ENCODE measurements at places on chromosomes 4 and X.
A peak's percentile ranks its signal among the peaks of the same experiment; 100 is the strongest.

DNA sequence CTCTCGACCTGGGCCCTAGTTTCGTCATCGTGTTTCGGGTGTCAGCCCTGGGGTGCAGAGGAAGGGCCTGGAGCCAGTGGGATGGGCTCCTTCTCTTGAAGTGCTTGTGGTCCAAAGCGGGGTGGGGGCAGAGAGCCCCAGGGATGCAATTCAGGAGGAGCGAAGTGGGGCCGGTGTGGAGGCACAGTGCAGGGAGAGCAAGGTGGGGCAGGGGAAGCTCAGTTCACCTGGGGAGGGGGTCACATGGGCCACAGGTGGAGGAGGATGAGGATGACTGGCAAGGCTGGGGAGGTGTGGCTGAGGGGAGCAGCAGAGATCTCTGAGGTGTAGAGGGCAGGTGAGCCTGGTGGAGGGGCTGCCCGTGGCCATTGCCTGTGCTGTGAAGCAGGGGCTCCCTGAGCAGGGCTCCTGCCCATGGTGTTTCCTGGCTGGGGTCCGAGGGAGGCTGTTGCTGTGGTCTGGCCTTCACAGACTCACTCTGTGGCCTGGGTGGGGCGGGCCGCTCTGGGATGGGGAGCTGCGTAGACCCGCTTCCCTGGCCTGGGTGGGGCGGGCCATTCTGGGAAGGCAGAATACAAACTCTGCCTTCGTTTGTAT lies 6.9 kb downstream of the SORCS2 start:
- no peak for DNase-seq

GRCh38 chr4:159899596-159899995 lies 796.7 kb downstream of the RAPGEF2 start:
- DNase-seq: no peak

- DNase-seq: no peak
Observed at GRCh38 chrX:69319376-69319775, 154.1 kb upstream of the PJA1 start.

- DNase-seq: peak; percentile 75
Observed at GRCh38 chrX:130060122-130061069, 49.9 kb downstream of the ELF4 start.

DNA sequence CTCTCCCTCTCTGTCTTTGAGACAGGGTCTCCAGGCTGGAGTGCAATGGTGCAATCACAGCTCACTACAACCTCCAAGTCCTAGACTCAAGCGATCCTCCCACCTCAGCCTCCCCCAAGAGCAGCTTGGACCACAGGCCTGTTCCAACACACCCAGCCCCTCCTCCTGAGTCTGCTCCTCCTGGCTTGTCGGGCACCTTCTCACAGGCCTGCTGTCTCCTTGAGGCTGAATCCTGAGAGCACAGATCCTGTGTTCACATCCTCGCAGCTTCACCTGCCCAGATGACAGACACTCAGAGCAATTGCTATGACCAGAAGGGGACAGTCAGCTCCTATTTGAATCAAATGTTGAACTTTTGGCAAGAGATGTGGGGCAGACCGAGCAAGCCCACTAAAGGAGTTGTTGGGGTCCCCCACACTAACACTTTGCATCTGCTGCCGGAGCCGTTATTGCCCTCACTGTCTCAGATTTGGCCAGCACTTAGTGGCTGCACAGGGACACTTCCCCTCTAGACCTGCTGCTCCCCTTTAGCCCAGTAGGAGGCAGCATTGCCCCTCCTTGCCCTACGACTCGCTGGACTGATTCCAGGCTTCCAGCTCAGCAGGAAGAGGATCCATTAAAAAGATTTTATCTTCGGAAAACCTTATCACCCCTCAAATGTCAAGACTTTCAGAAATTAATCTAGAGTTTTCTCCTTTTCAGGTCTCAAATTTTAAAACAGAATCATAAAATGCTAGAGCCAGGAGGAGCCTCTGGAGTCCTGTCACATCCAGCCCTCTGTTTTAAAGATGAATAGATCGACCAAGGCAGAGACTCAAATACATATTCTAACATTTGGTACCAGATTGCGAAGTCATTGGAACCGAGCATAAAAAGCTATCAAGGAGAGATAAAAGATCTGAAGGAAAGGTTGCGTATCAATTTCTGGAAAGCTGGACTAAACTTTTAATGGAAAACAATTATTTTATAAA lies 113.7 kb downstream of the USP46 start:
- peak; percentile 39 for DNase-seq

DNA sequence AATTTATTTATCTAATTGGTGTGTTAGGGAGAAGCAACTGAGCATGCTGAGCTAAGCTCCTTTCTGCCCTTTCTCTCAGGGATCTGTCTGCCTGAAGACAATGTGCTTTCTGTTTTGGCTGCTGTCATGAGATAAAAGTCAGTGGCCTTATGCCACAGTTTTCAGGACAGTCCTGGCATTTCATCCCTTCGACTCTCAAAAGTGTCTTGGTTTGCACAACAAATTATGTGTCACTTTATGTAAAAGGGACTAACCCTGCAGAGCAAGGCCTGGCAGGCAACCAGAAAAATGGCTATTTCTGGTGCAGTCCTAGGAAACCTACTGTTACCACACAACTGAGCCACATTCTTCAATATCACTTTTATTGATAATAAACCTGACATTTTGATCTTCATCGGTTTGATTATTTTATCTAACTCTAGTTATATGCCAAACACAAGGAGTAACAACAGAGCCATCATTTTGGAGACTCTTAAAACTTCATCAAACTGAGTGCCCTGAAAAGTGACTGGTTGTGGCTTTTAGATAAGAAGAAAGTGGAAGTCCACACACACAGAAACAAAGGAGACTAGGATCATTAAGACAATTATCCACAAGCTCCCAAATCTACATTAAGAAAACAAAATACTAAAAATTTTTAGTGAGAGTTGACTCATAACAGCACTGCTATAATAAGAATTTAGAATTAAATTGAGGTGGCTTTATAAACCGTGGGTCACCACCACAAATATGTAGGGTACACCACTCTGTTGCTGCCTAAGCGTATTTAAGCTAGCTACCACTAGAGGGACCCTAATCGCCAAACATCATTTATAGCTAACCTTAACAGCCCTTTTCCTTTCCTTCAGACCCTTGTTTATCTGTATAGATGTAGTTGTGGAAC lies 95.9 kb upstream of the PTPN13 start:
- DNase-seq: no peak

GRCh38 chr4:2927016-2927695 lies 36.0 kb downstream of the NOP14 start:
- no peak for DNase-seq

- DNase-seq: no peak
Observed at GRCh38 chr4:90030953-90031352, 96.2 kb upstream of the CCSER1 start.

GRCh38 chr4:129422277-129422676 lies 326.3 kb downstream of the C4orf33 start:
- DNase-seq: no peak

- DNase-seq: no peak
Observed at GRCh38 chrX:65862638-65863037, 177.2 kb downstream of the VSIG4 start.

- no peak for DNase-seq
Observed at GRCh38 chr4:119321921-119322687, at the start of gene FABP2. FABP2 (minus strand) TSS chr4:119322138; CDS start chr4:119322102, 36 bp downstream.

GRCh38 chr4:55249476-55249875 lies 96.6 kb upstream of the SRD5A3 start:
- no peak for DNase-seq

GRCh38 chr4:24515698-24516097 lies 68.7 kb downstream of the DHX15 start:
- DNase-seq: no peak

DNA sequence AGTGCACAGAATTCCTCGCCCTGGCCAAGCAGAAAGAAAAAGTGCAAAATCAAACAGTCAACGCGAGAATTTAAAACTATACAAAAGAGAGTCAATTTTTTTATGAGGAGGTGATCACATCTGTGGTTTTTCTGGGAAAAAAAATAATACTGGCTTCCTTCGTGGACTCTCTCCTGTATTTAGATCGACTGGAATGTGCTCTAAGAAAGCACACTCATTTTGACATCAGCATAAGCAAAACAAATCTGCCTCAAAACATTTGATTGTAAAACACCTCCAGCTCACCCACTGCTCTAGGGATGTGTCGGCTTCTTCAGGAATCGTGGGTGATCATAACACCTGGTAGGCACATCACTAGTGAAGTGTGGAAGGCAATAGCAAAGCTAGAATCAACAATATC lies 417.4 kb upstream of the FAT1 start:
- no peak for DNase-seq

DNA sequence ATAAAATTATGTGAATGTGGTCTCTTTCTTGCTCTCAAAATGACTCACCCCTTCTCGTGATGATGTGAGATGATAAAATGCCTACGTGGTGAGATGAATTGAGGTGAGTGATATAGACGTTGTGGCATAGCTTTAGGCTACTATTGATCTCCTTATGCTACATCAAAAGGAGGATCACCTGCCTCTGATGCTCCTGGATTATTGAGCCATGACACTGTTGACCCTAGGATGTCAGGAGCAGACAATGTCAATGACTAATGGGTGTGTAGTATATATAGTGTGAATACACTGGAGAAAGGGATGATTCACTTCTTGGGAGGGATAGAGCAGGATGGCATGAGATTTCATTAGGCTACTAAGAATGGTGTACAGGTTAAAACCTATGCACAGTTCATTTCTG lies 210.7 kb upstream of the PRPS2 start:
- no peak for DNase-seq

DNA sequence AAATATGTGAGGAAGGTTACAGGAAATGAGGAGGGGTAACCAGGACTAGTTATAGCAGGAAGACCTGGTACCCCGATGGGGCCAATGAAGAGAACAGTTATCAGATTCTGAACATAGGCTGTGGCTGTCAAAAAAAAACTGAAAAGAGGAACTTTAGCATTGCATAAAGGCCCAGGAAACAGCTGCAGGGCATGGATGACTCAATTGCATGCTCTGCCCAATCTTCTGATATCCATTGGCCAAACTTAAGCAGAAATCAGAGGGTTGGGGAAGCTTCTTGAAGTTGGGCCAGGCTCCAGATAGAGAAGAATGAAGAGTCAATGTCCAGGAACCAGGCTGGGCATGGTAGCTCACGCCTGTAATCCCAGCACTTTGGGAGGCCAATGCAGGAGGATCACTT lies 1222.4 kb upstream of the PRKX start:
- no peak for DNase-seq

DNA sequence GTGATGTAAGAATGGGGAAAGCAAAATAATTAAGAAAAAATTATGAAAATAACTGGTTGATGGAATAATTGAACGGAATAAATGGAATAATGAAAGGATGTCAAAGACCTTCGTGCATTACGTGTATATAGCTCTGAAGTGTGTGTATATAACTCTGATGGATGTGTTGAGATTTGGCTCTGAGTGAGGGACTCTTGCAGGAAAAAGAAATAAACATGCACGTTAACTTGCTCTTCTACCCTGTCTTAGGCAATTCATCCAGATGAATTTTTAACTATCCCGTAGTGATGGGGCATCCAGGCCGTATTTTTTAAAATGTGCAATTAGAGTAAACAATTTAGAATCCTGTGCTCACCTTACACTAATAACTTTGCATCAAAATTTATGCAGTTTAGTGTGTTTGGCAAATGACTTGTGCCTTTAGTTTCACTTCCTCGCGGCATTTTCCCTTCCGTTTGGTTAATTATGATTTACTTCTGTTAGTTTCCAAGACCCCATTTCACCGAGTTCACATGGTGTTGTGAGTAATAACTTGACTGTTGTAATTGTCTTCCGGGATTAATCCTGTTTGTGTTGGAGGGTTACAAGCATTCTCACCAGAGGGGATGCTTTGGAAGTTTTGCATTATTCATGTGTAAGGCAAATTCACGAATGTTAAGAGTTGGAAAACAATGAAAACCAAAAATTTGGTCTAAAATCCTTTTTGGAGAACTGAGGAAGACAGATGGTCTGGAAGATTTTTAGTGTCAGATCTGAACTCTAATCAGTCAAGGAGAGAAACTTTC lies 256.5 kb upstream of the FAT1 start:
- DNase-seq: no peak

DNA sequence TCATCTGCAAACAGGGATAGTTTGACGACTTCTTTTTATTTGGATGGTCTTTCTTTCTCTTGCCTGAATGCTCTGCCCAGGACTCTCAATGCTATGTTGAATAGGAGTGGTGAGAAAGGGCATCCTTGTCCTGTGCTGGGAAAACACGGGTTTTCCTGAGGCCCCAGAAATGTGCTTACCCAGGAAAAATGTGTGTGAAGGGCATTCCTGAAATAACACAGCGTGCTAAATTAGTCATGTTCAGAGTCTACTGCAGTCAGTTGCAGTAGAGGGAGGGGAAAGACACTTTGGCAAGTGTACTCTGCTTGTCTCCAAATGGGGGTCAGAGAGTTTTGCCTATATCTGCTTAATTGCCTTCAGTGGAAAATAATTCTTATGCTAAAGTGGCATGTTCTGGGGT lies 153.9 kb downstream of the CCNG2 start:
- no peak for DNase-seq

DNA sequence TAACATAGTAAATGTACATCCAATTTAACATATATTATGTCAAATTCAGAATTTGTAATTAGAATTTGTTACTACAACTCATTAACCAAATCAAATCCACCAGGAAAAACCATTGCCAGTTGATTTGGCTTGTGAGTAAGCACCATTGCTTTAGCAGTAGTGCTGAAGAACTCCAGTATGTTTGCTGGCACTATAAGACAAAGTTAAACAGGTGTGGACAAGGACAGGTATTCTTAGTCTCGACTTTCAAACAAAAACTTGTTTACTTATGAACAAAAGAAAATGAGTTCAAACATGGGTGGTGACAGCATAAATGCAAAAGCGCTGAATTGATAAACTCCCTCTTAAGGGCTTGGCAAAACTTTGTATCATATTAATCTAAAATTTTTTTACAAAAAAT lies 1.3 kb upstream of the ADH7 start:
- no peak for DNase-seq

DNA sequence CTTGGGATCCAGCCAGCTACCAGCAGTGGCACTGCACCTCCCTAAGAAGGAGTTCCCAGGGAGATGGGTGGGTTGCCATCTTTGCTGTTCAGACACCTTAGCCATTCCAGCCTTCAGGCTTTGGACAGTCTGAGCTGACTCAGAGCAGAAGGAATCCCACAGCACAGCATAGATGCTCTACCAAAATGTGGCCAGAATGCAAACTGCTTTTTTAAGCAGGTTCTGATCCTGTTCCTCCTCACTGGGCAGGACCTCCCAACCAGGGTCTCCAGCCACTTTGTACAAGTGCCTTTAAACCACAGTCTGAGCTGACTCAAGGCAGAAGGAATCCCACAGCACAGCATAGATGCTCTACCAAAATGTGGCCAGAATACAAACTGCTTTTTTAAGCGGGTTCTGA lies 209.0 kb downstream of the NPNT start:
- DNase-seq: no peak

- no peak for DNase-seq
Observed at GRCh38 chr4:144456196-144456595, 189.8 kb upstream of the HHIP start.

GRCh38 chr4:42331040-42331439 lies 66.2 kb upstream of the SHISA3 start:
- no peak for DNase-seq

- DNase-seq: no peak
Observed at GRCh38 chrX:112826023-112826422, 14.6 kb downstream of the AMOT start.
